CD4-positive, alpha-beta T cell treated with Interferon alpha-2 for 1 hour (primary cell): ENCODE measurements at places on chromosomes 5 and 9.

- DNase-seq: no peak
Observed at GRCh38 chr5:37184748-37185364, 64.3 kb downstream of the CPLANE1 start.

DNA sequence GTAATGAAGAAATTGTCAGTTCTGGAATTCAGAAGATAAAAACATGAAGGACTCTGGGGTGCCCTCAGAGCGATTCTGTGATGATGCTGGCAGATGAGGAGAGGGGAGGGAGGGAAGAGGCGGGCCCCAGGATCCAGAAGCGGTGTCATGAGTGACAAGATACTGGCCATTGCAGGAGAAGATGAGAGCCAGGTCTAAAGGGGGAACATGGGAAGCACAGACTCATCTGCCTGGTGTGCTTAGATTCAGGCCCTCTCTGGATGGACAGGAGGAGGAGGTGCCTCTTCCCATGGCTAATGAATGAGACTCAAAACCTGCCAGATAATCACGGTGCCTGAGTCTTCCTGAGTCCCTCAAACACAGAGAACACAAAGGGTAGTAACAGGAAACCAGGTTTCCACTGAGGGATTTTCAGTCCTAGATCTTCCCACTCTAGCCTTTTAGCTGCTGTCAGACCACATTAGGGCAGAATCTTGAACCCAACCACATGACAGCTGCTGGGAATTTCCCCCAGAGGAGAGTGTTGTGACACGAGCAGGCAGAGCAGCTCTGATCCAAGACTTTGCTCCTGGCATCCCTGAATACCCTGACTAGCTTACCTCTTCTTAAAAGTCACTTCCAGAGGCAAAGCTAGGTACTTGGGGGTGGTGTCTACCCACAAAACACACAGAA, 28.2 kb upstream of the HSPA9 start:
- no peak for DNase-seq

DNA sequence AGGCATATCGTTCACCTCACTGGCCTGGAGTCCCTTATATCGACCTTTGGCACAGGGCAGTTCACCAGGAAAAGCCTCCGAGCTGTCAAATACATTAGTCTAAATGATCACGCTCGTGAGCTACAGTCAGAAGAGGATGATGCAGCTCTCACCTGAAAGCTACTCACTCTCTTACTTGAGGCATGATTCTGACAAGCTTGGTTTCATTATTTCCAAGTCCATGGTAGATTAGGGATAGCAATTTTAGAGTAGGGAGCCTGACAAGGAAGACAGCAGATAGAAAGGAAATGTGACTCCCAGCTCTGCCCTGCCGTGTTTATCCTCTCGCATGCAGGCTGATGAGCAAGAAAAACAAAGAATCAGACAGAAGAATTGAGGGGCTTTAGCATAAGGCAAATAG, 98.0 kb upstream of the MAP1B start:
- DNase-seq: no peak

- no peak for DNase-seq
Observed at GRCh38 chr5:61595426-61595825, 263.4 kb downstream of the ZSWIM6 start.

DNA sequence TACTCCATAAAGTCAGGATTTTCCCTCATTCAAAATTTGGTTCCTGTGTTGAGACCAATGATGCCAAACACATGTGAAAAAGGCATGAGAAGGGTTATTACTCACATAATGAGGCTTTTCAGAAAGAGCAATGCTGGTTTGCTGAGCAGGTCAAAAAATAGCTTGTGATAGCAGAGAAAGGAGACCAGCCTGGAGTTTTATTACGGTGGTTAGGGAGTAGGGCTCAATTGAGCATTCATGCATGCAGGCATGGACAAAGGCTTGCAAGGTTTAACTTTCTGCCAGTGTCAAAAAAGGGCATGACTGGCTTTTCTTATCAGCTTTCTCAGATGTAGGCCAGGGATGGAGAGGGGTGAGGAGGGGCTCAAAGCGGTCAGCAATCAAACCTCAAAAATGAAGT, 628.3 kb downstream of the DNAH5 start:
- DNase-seq: no peak
